Dermis blood vessel endothelial cell (primary cell): ENCODE measurements at places on chromosomes 5 and 9. TPM values are rescaled to one million over a fixed set of nuclear protein-coding genes. Genes with fewer than 3 reads are reported as not detected.

GRCh38 chr5:147234825-147235635, at the start of gene STK32A:
STK32A (plus strand) TSS chr5:147235026; CDS start chr5:147239635, 4,609 bp downstream.
- peak; percentile 34 for DNase-seq

DNA sequence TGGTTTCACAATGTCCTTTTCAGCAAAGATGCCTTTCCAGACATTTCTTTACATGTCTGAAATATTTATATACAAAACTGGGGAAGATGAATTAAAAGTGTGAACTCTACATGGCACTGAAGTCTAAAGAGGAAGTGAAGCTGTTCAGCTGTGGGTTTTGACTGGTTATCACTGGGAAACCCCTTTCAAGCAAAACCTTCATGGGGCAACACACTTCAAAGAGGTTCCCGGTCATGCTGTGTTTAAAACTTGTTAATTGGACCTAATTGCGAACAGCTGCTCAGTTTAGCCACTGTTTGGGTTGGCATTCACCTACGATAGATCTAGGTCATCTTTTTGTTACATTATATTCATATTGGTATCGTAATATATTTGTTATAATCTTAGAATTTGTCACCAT, 20.0 kb upstream of the GDNF start:
- no peak for DNase-seq

GRCh38 chr5:69136293-69136692, 30.7 kb upstream of the CCNB1 start:
- DNase-seq = no peak

BRINP1 gene
- total RNA-seq = 0.19 TPM in 1 of 2 replicates, not detected in the other

- no peak for DNase-seq
These were observed 4.8 kb downstream of the IL17B start for GRCh38 chr5:149374303-149374702.

- no peak for DNase-seq
These were observed 29.0 kb downstream of the MED10 start for GRCh38 chr5:6349387-6349786.

DNA sequence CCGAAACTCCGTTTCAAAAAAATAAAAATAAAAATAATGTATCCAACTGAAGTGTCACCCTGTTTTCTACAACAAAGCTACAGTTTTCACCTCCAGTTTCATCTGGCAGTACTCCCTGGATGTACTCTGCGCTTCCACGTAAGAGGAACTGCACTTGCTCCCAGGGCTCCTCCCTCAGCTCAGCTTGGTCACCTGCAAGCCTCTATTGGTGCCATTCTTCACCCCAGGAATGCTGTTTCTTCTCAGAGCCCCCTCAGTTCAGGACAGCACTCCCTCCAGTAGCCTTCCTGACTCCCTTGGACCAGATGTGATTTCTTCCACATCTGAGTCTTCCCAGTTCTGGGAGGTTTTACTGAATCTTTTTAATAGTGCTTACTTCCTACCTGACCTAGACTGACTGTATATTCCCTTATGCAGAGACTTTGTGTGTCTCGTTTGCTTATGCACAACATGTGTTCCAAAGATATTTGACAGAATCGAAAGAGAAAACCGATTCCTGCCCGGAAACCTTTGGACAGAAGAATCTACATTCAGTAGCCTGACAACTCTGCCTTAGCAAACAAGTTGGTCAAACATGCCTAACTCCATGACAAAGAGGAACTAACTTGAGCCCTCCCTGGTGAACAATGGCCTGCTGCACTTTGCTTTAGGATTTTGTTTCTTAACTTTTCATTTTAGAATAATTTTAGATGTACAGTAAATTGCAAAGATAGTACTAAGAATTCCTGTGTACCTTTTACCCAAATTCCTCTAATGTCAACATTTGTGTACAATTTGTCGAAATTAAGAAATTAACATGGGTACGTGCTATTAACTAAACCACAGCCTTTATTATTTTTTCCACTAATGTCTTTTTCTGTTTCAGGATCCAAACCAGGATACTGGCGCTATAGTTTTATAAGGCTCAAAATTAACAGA, 814 bp downstream of the CCDC125 start:
- DNase-seq = no peak

DNA sequence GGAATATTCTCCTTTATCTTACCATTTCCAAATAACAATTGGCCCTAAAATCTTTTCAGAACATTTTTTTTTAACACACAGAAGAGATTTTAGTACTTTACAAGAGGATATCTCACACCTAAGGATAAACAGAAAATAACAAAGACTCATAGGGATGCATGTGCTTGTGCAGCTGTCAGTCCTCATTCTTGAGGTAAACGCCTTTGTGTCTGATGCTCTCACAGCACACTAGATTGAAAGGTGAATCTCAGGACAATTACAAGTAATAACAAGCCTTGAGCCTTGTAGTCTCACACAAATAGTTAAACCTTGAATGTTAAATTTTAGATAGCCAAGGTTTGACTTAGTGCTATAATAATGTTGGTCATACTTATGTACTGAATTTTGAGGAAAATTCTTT, 439.2 kb downstream of the PTPRD start:
- DNase-seq = no peak

DNA sequence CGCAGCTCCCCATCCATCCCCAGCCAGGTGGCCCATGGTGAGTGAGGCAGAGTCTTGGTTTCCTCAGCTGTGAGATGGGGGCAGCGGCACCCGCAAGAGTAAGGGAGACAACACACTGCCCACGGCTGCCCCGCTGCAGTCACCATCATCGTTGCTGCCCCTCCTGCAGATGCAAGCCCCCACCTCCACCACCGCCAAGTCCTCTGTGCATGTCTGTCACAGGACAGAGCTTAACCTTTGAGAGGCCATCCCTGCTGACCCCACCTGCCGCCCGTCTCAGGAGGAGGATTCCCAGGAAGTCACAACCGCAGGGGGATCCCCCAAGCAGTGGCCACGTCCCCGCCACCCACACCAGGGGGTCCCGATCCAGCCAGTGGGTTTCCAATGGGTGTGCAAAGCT, 113.7 kb downstream of the VAV2 start:
- DNase-seq = no peak

DNA sequence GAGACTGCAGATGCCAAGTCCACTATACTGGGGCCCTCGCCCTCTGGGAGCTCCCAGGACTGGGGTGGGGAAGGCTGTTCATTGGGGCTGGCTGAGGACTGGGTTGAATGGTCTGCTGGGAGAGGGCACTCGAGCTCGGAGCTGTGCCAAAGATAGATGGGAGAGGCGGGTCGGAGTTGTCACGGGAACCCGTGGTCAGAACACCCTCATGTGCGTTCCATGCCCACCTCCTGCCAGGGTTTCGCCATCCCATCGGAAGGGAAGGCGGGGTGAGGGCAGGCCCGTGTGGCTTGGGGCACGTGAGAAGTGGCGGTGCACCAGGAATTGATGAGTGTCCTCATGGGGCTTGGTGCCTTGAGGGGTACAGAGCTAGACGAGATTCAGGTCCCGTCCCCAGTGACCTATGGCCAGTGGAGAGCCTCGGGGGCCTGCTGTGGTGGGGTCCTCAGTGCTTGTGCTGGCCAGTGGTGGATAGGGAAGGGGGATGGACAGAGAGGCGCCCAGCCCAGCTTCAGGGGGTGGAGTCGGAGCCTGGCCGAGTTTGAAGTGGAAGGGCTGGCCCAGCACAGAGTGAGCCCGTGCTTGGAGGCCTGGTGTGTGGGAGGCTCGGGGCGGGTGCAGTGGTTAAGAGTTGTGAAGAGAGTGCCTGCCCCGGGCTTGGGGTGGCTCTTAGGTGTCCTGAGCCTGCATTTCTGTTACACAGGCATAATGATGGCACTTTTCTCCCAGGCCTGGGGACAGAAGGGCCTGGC, 4.3 kb downstream of the CACFD1 start:
- no peak for DNase-seq

DNA sequence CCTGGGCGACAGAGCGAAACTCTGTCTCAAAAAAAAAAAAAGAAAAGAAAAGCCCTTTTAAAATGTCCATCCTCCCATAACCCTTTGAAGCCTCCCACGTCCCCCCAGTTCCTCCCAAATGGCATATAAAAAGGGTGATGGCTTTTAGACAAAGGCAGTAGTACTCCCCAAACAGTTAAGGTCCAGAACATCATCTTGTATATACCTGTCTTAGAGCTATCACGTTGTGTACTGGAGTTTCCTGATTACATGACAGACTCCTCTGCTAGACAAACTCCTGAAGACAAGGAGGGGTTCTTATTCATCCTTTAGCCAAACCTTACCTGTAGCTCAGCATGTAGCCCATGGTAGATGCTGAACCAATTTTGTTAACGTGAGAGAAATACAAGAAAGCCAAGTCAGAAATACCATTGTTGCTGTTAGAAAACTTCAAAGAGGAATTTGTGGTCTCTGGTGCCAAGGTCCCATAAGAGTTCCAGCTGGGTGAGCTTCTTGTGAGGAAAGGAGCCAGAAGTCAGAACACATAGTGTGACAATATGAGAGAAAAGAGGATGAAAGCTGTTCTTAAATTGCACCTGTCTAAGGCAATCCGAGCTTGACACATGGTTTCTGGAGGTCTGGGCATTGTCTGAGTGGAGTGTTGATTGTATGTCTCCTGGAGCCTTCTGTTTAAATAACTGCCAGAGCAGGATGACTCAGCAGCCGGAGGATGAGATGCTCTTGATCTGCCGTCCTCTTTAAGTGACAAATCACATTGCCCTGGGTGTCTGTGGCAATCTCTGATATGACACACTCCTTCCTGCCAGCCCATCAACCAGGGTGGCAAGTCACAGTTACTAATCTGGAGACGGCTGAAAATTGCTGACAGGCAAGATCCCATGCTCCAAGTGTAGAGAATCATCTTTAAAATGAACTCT, 69.1 kb downstream of the ARRDC3 start:
- DNase-seq = peak; percentile 90

F12 gene
- 0.85 and 1.3 TPM in 2 replicates for total RNA-seq

- DNase-seq = no peak
These were observed 8.9 kb downstream of the CTNNA1 start for GRCh38 chr5:138762110-138762509.

SHOC1 gene
- not detected in 2 replicates for total RNA-seq

PHPT1 gene
- total RNA-seq = 99.0 and 104 TPM in 2 replicates

- no peak for DNase-seq
These were observed 103.3 kb downstream of the DIRAS2 start for GRCh38 chr9:90539286-90539685.

DNA sequence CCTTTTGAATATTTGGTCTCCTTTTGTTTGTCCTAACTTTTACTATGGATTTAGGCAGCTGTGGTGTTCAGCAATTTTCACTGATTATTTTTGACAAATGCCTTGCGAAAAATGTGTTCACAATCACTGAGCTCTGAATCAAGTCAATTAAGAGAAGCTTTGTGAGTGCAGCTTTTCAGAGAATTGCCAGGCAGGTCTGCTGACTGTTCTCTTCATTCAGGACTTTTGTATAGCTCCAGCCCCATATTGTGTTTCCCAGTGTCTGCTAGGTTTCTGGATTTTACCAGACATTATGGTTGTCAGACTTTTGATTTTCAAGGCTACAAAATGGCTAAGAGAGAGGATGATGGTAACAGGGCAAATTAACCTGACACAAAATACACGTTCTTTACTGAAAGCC, 1055.9 kb downstream of the CDH18 start:
- DNase-seq = no peak

GRCh38 chr9:31394015-31394473, 990.4 kb upstream of the ACO1 start:
- DNase-seq = peak; percentile 63

- DNase-seq = no peak
These were observed 88.8 kb upstream of the TTC23L start for GRCh38 chr5:34750206-34750605.

SPAG8 gene
- total RNA-seq = 0.19 TPM in 1 of 2 replicates, not detected in the other

- DNase-seq = no peak
These were observed 134.1 kb downstream of the TRPM6 start for GRCh38 chr9:74753650-74754049.

GRCh38 chr9:127739614-127740330, 4.7 kb upstream of the TOR2A start:
- DNase-seq = no peak

GRCh38 chr9:110591526-110591925, 12.0 kb upstream of the SVEP1 start:
- no peak for DNase-seq

DNA sequence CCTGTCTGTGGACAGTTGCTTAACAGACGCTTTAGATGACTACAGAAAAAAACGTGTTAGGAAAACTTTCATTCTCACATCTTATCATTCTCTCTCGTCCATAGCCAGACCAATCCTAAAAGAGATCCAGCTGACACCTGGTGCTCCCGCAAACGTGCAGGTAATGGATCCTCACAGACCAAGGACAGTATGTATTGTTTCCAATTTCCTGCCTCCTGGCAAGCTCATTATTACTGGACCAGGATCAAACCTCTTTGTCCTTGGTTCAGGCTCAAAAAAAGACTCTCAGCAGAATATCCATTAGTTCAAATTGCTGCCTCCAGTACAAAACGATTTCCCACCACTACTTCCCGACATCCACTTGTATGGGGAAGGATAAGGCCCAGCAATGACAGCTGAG, 62.4 kb downstream of the SERINC5 start:
- no peak for DNase-seq

DNA sequence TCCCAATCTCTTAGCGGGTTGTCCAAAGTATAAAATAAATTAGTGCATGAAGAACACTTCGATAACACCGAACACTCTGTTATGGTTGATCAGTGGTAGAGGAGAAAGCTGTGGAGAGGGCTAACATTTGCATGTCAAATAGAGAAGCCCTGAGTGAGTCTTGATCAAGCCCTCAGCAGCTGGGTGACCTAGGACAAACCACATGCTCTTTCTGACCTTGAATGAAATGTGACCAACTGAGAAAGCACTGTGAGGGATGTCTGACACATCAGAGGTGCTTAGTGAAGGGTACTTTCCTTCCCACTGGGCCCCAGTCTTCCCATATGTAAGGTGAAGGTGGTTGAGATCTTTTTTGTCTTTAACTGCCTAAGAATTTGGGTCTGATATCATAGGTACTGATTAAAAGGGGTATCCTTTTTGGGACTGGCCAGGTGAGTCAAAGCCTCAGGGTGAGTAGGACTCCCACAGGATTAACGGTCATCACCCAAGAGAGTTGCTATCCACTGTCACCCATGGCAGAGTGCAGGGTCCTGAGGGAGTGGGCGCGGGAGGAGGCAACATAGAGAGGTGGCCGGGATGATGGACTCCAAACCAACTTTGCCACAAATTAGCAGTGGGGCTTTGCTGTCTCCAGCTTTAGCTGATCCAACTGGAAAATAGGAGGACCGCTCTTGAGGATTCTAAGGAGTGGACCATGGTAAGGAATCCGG, 53.5 kb downstream of the KIF4B start:
- DNase-seq = no peak
